ENCODE measurements at places on chromosomes 3 and 15.

- no peak for DNase-seq
Observed at GRCh38 chr3:169627073-169627472, 36.4 kb downstream of the MECOM start.

DNA sequence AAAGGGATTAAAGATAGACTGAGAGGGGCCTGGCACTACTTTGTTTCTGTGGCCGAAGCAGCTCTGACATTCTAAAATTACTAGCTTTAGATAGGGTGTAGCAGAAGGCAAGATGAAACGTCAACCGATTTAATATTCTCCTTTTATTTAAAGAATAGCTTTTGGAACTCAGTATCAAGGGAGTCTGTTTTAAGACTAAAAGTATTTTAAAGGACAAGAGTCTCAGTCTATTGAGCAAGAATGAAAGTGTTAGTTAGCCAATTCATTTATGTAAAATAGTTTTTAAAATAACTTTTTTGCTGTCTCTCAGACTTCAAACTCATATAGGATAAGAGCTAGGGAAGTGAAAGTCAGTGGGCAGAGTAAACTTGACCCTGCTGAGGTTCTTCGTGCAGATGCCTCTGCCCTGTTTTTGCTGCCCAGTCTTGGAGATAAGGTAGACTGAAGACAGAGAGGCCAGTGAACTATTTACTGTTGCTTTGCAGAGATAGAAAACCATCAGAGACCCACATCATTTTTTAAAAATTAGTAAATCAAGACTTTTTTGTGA lies 1090.9 kb downstream of the ROBO2 start:
- DNase-seq = no peak

GRCh38 chr15:80480909-80481308 lies 76.7 kb downstream of the ARNT2 start:
- peak; percentile 58 for DNase-seq

DNA sequence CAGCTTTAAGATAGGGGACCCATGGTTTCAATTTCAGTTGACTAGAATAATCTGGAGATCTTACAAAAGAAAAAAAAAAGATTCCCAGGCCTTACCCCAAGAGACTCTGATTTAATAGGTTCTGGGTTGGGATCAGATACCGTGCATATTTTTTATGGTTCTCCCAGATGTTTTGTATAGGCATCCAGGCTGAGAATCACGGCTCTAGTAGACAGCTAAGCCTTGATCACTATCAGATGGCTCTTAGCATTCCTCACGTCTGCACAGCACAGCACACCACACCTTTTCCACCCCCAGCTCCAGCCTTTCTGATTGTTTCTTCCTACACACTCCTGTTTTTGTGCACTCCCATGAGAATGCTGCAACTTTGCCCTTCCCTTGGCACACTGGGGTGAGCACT lies 40.8 kb downstream of the TMEM45A start:
- DNase-seq = no peak

- no peak for DNase-seq
Observed at GRCh38 chr3:152724270-152724669, 110.7 kb upstream of the P2RY1 start.

GRCh38 chr3:192122832-192123594 lies 604.3 kb downstream of the FGF12 start:
- no peak for DNase-seq

GRCh38 chr3:127534564-127534963 lies 56.0 kb downstream of the TPRA1 start:
- no peak for DNase-seq

- no peak for DNase-seq
Observed at GRCh38 chr3:22734207-22734606, 468.9 kb upstream of the UBE2E2 start.

DNA sequence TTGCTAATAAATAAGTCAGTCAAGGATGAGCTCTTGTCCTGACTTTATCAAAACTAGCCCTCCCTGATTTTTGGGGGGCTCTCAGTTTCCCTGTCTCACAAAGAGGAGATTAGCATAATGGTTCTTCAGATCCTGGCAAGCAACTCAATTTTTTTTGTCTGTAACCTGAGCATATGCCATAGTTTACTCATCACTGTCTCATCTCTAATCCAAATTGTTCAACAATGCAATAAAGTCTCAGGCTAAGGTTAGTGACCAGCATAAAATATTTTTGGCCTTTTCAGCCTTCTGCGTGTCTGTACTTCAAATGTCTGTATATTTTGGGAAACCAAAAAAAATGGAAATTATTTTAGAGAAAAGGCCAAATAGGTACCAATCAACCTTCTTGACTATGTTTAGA lies 465.6 kb upstream of the TPRG1 start:
- DNase-seq = no peak

GRCh38 chr3:68467465-68467864 lies 464.9 kb downstream of the TAFA4 start:
- DNase-seq = no peak

- no peak for DNase-seq
Observed at GRCh38 chr15:28904003-28904402, 18.2 kb downstream of the APBA2 start.

DNA sequence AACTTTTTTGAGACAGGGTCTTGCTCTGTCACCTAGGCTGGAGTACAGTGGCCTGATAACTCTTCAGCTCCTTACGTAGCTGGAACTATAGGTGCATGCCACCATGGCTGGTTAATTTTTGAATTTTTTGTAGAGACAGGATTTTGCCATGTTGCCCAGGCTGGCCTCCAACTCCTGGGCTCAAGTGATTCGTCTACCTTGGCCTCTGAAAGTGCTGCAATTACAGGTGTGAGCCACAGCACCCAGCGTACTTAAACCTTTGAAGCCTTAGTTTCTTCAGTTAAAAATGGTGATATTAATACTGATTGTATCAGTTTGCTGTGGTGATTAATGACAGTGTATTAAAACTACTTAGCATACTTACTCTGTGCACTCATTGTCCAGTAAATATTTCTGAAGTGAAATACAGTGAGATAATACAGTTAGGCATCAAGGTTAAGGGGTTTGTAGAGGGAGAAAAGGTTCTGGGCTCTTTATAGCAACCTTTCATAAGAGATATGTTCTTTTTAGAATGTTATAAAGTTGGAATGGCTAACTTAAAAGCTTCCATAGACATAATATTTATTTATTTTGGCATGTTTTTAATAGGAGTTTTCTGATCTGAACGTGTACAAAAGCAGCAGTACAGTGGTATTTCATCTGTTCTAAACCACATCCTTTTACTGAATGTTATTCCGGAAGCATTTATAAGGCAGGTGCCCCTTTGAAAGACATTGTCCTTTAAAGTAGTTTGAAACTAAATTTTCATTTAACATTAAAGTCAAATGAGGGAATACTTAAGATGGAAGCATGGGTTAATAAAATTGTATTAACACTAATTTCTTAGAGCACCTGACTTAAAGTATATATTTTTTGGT lies 23.6 kb downstream of the NCK1 start:
- DNase-seq = no peak

DNA sequence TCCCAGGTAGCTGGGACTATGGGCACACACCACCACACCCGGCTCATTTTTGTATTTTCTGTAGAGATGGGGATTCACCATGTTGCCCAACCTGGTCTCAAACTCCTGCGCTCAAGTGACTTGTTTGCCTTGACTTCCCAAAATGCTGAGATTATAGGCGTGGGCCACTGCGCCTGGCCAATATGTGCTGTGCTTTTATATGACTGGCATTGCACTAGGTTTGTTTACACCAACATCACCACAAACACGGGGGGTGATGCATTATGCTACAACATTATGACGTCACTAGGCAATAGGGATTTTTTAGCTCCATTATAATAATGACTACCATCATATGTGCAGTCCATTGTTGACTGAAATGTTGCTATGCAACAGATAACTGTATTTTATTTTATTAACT lies 6.9 kb downstream of the APH1B start:
- no peak for DNase-seq

DNA sequence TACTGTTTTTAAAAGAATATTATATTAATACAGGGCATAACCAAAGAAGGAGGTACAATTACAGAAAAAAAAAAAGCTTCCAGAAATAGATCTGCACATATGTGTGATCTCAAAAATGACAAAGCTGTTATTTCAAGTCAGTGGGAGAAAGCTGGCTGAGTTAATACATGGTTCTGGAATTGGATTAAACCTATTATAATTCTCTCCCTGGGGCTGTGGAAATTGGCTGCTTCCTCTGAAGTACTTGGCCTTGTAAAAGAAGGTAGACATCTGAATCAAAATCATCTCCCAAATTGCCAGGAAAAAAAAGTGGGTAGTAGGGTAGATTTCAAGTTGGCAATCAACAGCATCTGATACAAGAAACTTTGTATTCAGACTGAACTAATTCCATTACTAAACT lies 723.9 kb upstream of the ALCAM start:
- no peak for DNase-seq

- DNase-seq = no peak
Observed at GRCh38 chr3:141012571-141012970, 38.6 kb upstream of the SPSB4 start.

DNA sequence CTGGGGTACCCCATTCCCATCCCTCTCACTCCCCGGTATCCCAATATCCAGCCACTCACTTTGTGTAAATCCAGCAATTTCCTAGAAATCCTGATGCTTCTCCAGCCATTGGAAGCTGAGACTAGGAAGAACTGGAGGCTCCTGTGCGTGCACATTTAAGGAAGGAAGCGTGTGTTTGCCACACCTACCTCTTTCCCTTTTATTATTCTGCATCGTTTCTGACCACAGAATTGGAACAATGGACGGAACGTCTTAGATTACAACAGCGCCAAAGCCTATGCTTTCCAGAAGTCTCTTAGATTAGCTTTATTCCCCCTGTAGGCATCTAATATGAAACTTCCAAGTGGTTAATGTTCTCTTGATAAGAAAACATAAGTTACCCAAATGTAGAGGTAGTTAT lies 234.8 kb upstream of the TRIM42 start:
- DNase-seq = no peak

GRCh38 chr3:119025171-119025795 lies 9.4 kb downstream of the IGSF11 start:
- no peak for DNase-seq

DNA sequence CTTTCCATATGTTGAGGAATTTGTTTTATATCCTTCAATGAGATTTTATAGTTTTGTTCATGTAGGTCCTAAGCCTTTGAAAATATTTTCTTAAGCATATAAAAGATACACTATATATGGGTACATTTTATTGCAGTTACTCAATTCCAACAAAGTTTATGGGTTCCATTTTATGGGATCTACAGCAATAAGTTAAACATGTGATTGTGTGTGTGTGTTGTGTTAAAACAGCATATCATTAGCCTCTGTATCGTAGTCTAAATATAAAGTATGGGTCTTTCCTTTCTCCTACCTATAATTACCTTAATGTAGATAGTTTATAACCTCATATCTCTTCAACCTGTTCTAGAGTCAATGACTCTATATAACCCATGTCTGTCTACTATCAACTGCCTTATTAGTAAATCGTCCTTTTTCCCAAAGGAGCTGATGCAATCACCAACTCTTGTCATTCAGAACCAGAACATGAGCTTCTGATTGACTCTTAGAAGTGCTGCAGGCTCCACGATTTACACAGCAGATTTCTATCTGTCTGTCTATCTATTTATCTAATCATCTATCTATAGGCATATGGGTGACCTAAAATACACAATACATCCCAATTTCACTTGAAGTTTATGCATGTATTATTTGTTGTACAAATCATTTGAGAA lies 512.6 kb upstream of the CBLB start:
- DNase-seq = no peak

DNA sequence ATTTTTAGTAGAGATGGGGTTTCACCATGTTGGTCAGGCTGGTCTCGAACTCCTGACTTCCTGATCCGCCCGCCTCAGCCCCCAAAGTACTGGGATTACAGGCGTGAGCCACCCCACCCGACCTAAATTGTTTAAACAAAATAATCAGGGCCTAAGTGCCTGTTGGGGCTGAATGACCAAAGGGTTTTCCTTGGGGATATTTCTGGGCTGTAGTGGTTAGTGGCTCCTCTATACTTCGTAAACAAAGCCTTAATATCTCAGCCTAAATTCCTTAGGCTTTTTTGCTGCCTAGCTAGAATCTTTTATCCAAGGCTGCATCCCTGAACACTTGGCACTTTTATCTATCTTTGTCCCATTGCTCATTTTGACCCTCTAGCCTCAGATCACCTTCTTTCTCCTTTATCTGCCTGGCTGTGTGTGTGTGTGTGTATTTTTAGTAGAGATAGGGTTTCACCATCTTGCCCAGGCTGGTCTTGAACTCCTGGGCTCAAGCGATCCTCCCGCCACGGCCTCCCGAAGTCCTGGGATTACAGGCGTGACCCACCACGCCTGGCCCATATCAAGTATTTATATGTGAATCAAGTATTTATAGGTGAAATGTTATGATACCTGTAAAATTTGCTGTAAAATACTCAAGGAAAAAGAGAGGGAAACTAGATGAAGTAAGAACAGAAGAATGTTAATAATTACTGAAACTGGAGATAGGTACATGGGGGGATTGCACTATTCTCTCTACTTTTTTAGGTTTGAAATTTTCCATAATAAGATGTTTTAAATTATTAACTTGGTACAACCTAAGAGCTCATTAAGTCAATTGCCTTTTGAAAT lies 1.8 kb downstream of the NUSAP1 start:
- DNase-seq = no peak

GRCh38 chr15:31326875-31327668 lies 437 bp downstream of the KLF13 start:
- DNase-seq = peak; percentile 79

GRCh38 chr15:62799037-62799436 lies 243.5 kb upstream of the TPM1 start:
- DNase-seq = no peak

GRCh38 chr3:32498252-32498651 lies 4.4 kb downstream of the CMTM6 start:
- no peak for DNase-seq

DNA sequence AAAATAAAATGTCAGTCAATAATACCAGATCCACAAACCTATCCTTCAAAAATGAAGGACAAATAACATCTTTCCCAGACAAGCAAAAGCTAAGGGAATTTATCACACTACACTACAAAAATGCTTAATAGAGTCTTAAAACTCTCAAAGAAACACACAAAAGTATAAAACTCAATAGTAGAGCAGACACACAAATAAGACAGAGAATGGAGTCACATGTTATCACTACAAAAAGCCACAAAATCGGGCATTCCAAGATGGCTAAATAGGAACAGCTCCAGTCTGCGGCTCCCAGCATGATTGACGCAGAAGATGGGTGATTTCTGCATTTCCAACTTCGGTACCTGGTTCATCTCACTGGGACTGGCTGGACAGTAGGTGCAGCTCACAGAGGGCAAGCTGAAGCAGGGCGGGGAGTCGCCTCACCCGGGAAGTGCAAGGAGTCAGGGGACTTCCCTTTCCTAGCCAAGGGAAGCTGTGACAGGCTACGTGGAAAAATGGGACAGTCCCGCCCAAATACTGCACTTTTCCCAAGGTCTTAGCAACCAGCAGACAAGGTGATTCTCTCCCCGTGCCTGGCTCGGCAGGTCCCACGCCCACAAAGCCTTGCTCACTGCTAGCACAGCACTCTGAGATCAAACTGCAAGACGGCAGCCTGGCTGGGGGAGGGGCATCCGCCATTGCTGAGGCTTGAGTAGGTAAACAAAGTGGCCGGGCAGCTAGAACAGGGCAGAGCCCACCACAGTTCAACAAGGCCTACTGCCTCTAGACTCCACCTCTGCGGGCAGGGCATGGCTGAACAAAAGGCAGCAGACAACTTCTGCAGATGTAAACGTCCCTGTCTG lies 46.3 kb downstream of the SENP7 start:
- DNase-seq = no peak

GRCh38 chr15:28994142-28994830 lies 108.5 kb downstream of the APBA2 start:
- no peak for DNase-seq

- DNase-seq = no peak
Observed at GRCh38 chr15:33089878-33090757, 104.4 kb downstream of the FMN1 start.
